ENCODE measurements at places on chromosomes 3 and 15. TPM values are rescaled to one million over a fixed set of nuclear protein-coding genes. Genes with fewer than 3 reads are reported as not detected.
A peak's percentile ranks its signal among the peaks of the same experiment; 100 is the strongest.

GRCh38 chr3:149808209-149808829 lies 4.7 kb upstream of the RNF13 start:
- peak; percentile 70 for DNase-seq

- no peak for DNase-seq
Measured at GRCh38 chr3:126464494-126464893, 11.2 kb downstream of the ZXDC start.

DNA sequence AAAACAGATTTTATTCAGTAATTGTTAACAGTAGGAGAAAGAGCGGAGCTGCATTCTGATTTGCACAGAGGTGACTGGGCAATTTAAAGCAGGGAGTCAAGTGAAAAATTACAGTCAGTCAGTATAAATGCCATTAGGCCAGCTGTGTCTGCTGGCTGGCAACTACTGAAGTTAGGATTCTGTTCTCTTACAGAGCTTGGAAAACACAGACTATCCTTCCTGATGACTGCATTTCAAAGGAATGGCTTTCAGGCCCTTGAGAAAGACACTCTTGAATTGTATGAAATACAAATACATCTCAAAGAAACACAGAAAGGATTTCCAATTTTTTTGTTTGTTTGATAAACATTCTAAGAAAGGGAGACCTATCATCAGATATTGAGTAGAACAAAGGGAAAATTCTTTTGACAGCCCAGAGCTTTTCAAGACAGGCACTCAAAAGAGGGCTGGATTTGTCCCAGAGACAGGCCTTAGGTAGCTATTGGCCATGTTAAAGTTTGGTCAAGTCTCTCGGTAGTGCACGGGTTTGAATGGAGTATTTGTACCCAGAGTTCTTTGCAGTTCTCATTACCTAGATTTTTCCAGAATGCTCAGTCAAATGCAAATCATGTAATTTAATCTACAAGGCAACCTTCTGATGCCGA lies 551.2 kb upstream of the CCDC54 start:
- no peak for DNase-seq

DNA sequence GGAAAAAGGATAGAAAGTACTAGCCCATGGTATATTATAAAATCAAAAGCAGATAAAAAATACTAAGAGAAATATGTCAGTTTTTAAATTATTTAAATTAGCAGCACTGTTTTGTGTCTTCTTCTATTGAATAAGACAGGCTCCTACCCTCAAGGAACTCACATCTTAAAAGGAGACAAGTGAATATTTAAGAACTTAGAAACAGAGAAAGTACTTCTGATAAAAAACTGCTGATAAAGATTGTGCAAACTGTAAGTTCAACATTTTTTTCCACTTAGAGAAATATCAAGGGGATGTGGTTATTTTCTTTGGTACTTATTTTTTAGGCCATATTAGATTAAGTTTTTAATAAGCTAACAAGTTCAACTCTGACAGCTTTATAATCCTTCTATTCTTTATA lies 3.0 kb upstream of the ANKRD28 start:
- DNase-seq: no peak

GRCh38 chr15:85828874-85829273 lies 34.1 kb upstream of the KLHL25 start:
- DNase-seq: no peak

- no peak for DNase-seq
Measured at GRCh38 chr15:62165793-62166375, 799 bp upstream of the C2CD4B start.

- no peak for DNase-seq
Measured at GRCh38 chr15:88848203-88848602, 45.0 kb downstream of the ACAN start.

GRCh38 chr15:29708519-29708918 lies 113.7 kb downstream of the TJP1 start:
- no peak for DNase-seq

Gene LRRIQ4
- total RNA-seq: not detected

Gene NEO1
- 13.4 TPM for total RNA-seq

Gene MRPS25
- 140 TPM for total RNA-seq

Gene SNURF
- total RNA-seq: 57.8 TPM

Gene ZIC4
- not detected for total RNA-seq

Gene SERINC4
- total RNA-seq: 0.30 TPM
